HS-5 (cell line): ENCODE measurements at places on chromosomes 6 and 20.
A peak's percentile ranks its signal among the peaks of the same experiment; 100 is the strongest.

GRCh38 chr20:17848249-17849048 lies 120.1 kb downstream of the SNX5 start:
- no peak for DNase-seq

DNA sequence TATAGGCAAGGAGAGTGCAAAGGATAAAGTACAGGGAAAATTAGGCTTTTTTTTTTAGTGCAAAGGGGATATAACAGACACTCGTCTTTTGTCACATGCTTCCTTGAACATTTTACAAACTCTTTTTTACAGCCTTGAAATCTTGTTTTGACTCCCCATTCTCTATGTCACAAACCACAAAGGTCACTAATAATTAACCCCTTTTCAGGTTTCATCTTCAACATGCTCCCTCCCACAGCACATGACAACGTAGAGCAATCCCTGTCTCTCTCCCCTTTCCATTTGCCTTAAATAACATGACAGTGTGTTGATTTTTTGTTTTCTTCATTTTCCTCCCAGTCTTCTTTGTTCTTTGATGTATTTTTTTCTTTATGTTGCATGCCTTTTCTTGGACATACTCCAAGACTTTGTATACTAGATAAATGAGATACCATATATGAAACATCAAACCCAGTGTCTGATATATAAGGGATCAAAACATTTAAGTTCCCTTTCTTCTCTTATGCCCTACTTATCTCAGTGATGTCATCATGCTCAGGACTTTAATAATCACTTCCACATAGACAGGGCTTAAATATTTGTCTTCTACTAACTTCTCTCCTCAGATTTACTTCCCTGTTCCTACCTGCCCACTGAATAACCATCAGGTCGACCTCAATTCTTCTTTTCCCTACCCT lies 378.7 kb upstream of the HSF2 start:
- DNase-seq = no peak

GRCh38 chr6:162951164-162951743 lies 223.5 kb downstream of the PACRG start:
- DNase-seq = no peak

GRCh38 chr6:4008324-4009047 lies 70.5 kb downstream of the FAM217A start:
- no peak for DNase-seq

DNA sequence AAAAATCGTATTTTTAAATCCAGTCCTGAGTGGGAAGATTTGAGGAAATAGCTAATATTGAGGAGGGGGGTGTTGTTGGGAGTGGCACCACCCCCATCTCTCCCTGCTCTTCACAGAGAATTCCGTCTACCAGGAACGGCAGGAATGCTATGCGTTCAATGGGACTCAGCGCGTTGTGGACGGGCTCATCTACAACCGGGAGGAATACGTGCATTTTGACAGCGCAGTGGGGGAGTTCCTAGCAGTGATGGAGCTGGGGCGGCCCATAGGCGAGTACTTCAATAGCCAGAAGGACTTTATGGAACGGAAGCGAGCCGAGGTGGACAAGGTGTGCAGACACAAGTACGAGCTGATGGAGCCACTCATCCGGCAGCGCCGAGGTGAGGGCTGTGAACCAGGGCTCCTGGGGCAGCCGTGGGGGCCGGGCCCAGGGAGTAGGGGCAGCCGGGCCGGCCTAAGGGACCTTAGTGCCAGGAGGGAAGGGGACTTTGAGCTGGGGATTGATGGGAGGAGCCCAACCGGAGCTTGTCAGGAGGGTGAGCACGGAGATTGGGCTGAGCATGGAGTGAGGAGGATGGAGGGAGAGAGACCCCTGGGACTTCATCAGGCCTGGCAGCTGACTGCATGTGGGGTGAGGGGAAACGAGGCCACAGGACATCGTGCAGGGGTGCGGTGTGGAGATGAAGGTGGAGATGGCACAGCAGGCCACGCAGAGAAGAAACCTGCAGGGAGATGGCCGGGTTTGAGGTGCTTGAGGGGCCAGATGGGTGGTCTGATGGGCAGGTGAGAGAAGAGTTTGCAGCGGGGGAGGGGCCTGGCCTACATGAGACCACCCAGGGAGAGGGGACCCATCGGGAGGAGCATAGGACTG lies 41.3 kb downstream of the HLA-DPB1 start:
- DNase-seq = no peak

GRCh38 chr20:8057871-8058270 lies 38.3 kb upstream of the TMX4 start:
- DNase-seq = no peak

DNA sequence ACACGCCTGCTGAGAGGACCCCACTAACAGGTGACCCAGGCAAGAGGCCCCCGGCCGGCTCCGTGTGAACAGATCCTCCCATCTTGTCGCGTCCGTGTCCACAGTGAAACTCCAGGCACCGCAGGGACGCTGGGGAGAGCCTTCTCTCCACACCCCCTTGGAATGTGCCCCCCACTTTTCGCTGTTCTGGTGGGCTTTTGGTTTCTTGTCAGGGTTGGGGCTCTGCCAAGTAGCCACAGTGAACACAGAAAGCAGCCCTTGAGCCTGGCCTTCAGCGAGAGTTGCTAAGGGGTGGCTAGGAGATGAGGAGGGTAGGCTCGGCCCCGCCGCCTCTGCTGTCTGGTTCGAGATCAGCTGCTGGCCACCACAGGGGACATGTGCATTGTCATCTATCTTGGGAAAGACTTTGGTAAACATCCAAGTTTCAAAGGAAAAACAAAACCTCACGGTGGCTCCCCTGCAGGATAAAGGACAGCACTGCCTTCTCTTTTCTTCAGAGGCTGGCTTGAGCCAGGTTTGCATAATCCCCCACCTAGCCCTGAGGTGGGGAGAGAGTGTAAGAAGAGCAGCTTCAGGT lies 22.7 kb downstream of the SYNDIG1 start:
- DNase-seq = no peak

DNA sequence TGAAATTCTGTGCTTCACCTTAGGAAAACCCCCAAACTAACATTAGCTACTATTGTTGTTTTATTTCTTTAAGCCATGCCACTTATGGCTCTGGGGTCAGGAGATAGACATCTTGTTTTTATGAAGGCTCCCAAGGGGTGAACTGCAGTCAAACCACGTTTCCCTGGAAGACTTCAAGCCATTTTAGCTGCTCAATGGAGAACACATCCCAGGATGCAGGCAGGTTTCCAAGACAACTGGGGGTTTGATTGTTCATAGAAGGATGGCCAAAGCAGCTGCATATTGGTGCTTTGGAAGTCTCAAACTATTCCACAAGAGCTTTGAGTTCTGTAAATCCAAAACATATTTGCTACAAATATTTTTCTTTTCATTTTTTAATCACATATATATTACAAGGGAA lies 818.0 kb downstream of the MAFB start:
- no peak for DNase-seq

GRCh38 chr20:22455259-22455658 lies 129.1 kb downstream of the FOXA2 start:
- no peak for DNase-seq

DNA sequence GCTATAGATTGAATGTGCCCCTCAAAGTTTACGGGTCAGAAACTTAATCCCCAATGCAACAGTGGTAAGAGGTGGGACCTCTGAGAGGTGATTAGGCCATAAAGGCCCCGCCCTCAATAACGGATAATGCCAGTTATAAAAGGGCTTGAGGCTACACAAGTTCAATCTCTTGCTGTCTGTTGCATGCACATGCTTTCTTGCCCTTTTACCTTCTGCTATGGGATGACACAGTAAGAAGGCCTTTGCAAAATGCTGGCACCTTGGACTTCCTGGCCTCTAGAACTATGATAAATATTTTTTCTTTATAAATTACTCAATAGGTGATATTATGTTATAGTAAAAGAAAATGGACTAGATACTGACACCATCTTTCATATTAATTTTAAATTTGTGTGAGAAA lies 806.1 kb downstream of the TENT5A start:
- DNase-seq = no peak

GRCh38 chr20:48904566-48905296 lies 16.8 kb upstream of the ARFGEF2 start:
- peak; percentile 95 for DNase-seq

DNA sequence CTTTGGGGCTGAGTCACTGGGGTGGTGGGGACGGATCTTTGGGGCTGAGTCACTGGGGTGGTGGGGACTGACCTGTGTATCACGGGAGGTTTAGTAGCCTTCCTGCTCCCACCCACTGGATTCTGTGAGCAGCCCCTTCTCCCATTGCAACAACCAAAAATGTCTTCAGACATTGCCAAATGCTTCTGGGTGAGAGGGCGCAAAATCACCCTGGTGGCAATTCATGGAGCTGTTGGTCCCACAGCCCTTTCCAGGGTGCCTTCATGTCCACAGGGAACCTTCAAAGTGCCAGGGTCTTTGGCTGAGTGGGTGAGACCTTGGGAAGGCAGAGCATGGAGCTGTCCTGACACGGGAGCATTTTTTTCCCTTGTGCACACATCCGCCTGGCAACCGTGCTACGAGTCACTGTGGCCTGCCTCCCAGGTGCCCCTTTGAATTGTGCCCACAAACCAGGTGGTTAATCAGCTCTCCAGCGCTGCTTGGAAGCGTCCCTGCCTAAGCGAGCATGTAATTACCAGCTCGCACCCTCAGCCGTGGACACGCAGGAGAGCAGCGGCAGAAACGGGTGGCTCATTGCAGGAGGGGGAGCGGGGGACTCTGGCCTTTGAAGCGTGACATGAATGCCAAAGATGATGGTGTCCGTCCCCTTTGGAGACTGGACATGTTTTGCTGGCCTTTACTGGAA lies 27.4 kb upstream of the APCDD1L start:
- DNase-seq = no peak

GRCh38 chr20:49478266-49478665 lies 4.2 kb downstream of the KCNB1 start:
- DNase-seq = no peak

- DNase-seq = peak; percentile 47
Measured at GRCh38 chr6:155327326-155328073, 13.2 kb upstream of the TFB1M start.

DNA sequence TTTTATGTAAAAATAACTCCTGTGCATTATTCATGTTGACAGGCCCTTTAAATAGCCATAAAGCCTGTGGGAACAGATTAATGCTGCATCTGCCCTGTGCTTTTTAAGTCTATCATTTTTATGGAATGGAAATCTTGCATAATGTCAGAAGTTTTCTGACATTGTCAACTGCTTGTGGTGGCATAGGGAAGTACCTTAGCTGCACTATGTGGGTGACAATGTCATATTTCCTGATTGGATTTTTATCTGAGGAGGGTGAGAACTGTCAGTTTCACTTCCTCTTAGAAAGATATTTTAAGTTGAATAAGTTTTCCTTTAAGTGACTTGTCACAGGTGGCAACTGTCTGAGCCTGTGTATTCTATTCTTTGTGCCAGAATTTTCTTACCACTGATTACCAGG lies 267.9 kb downstream of the PLCB1 start:
- no peak for DNase-seq

- no peak for DNase-seq
Measured at GRCh38 chr20:33840759-33841435, 29.7 kb downstream of the CHMP4B start.

DNA sequence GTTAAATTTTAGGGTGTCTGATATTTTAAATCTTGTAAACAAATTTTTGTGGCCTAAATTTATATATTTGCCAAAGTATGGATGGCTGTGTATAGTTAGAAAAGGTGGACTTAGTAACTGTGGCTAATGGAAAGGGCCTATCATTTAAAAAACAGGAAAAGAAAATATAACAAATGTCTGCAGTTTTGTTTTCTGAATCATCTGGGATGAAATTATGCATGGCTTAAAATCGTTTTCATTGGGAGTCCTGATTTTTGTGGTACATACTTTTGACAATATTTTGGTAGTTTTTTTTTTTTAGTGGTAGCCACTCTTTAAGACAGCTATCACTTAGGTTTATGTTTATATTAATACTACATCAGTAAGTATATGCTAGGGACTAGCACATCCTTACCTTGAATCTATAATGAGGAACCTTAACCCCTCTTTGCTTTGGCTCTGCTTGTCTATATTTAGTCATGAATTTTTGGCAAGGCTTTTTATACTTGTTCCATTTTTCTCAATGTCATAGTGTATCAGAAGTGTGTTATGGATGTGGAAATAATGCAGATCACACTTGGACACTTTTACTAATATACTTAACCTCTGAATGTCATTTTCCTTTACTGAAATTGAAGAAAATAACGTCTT lies 5.6 kb downstream of the ARID1B start:
- no peak for DNase-seq

DNA sequence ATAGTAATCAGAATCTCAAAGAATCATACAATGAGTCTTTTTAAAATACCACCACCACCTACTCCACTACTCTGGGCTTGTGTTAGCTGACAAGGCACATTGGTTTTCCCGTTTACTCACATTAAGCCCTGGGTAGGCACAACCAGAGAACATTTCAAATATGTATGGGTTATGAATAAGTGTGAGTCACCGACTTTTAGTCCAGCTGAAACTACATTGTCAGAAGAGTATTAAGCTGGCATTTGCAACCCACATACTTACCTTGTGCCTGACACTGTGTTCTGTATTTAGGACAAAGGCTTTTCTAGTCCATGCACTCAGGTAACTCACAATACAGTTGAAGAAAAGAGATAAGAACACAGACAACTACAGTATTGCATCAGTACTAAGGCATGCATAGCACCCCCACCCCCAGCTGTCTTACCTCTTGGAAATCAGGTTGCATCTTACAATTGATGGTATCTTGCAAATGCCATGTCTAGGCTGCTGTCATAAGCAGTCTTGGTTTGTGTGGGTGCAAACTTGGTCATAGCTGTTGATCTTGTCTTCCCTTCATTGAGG lies 40.3 kb upstream of the AHI1 start:
- DNase-seq = peak; percentile 81

DNA sequence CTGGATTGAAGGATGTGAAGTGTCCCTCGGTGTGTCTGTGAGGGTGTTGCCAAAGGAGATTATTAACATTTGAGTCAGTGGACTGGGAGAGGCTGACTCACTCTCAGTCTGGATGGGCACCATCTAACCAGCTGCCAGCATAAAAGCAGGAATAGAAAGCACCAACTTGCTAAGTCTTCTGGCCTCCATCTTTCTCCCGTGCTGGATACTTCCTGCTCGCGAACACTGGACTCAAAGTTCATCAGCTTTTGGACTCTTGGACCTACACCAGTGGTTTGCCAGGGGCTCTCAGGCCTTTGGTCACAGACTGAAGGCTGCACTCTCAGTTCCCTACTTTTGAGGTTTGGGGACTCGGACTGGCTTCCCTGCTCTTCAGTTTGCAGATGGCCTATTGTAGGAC lies 220.3 kb upstream of the LRFN2 start:
- peak; percentile 31 for DNase-seq
